ENCODE measurements at places on chromosomes 11 and 22.

DNA sequence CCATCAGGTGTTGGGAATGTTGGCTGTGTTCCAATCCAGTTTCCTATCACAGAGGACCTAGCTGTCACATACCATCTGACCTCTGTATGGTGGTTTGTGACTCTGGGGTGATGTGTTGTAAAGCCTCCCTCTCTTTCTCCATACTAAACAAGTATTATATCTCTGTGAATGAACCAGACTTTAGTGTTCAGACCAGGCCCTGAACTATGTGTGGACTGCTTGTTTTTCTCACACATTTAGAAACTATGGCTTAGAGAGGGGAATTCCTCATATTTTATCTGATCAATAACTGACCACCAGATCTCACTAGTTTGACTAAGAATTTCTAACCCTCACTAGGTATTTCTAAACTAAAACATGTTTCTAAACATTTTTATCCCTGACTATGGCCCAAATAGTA is 17.5 kb downstream of the NCR3LG1 start:
- no peak for DNase-seq

DNA sequence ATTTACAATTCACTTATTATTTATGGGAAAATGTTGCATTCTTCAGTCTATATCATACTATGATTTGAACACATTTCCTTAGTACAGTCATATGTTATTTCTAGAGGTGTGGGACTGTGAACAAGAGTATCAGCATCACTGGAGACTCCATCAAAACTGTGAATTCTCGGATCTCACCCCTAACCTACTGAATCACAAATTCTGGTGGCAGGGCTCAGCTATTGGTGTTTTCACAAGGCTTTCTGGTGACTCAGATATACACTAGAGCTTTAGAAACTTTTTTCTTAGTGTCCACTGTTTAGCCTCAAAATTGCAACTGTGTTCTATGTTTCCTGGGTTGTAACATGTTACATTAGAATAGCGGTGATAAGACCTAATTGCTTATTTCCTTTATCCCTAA is 352.9 kb upstream of the DDI1 start:
- DNase-seq = no peak

- no peak for DNase-seq
Observed at GRCh38 chr11:122113836-122114825, 1.9 kb downstream of the BLID start.

- DNase-seq = no peak
Observed at GRCh38 chr11:113113801-113114704, 152.8 kb downstream of the NCAM1 start.

DNA sequence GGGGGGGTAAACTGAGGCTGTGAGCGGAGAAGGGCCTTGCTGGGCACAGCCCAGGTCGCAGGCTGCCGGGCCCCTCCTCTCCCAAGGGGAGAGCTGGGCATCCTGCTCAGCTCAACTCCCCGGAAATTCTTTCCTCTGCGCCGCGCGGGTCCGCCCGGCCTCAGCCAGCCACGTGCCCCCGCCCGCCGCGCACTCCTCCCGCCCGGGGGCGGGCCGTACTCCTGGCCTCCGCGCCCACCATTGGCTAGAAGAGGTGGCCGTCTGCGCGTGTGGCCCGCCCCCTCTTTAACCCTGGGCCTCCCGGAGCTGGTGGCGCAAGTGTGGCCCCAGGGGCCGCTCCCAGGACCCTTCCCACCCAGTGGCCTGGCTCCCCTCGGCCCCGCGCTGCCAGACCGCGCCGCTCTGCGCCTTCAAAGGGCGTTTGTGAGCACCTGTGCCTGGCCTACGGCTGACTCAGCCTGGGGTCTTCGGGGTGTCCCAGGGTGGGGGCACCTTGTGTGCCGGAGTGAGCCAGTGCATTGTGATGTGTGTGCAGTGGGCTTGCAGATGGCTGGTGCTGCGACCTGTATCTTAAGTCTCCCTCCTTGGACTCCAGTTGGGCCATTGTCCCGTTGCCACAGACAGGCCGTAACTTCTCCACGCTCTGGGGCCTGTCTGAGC is 2.0 kb downstream of the MRGPRF start:
- peak; percentile 22 for DNase-seq

DNA sequence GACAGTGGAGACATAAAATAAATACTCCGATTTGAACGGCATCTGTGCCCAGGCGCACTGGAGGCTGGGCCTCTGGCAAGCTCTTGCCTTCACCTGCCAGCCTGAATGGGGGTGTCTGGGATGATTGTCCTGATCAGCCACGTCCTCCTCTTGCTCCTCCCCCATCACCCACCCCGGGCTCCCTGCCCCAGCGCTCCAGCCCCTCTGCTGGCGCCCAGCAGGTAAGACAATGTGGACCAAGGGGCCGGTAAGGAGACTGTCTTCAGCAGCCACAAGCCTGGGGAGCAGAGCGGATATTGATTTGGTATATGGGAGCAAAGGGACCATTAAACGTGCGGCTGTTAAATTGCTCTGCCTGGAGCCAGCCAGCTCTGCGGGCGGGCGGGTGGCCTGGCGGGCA is 24.9 kb downstream of the WNT11 start:
- DNase-seq = no peak

DNA sequence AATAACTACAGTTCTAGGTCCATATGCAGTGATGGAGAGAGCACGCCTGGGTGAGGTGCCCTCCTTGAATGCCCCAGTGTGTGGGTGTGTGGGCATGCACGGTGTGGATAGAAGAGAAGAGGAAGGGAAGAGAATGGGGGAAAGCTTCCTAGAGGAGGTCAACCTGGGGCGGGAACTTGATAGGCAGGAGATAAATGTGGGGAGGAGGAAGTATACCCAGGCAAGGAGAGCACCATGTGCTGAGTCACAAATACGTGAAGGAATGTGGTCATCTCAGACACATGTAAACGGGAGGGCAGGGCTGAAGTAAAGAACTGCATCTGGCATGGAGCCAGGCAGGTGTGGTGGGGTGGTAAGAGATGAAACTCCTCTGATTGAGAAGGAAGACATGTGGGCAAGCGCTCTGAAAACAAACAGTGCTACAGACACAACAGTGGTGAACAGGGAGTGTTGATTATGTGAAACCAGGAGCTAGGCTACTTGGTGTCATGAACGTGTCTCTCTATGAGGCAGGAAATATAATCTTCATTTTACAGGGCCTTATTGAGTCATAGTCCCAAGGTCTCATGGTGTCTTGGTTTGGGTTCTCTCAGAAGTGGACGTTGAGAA is 61.5 kb upstream of the EED start:
- peak; percentile 77 for DNase-seq

DNA sequence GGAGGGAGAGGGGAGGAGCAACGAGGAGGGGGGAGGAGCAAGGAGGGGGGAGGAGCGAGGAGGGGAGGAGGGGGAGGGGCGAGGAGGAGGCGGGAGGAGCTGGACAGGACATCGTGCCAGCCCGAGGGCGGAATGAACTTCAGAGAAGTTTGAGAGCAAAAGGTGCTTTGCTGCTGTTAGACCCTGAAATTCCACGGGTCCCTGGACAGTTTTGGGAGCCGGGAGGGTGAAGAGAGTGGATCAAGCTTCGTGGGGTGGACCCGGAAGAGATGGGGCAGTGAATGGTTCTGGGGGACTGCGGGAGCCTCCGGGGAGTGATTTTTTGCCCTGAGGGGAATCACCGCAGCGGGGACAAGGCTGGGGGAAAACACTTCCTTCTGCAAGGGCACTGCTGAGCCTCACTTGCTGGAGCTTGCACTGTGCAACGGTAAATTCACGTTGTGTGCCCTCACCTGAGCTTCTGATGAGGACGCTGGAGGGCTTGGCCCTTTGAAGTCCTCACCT is 10.7 kb upstream of the NLRP6 start:
- DNase-seq = peak; percentile 22

- DNase-seq = peak; percentile 25
Observed at GRCh38 chr22:37088108-37088605, 21.4 kb downstream of the TMPRSS6 start.

- DNase-seq = no peak
Observed at GRCh38 chr11:104781037-104781436, 117.2 kb downstream of the CASP12 start.

DNA sequence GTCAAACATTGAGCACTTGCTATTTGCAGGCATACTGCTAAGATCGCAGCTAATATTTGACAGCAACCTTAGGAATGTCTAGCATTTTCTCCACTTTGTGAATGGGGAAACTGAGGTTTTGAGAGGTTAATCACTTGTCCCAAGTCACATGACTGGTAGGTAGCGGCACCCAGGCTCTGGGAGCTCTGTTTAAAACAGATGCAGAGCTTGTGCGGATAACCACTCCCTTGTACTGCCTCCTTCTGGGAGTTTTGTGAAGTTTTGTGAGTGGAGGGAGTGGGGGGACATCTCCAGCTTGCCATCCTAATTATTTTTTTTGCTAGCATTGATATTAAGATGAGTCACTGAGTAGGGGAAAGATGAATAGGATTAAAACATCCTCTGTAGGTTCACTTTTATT is 134.7 kb downstream of the GRIK4 start:
- no peak for DNase-seq

DNA sequence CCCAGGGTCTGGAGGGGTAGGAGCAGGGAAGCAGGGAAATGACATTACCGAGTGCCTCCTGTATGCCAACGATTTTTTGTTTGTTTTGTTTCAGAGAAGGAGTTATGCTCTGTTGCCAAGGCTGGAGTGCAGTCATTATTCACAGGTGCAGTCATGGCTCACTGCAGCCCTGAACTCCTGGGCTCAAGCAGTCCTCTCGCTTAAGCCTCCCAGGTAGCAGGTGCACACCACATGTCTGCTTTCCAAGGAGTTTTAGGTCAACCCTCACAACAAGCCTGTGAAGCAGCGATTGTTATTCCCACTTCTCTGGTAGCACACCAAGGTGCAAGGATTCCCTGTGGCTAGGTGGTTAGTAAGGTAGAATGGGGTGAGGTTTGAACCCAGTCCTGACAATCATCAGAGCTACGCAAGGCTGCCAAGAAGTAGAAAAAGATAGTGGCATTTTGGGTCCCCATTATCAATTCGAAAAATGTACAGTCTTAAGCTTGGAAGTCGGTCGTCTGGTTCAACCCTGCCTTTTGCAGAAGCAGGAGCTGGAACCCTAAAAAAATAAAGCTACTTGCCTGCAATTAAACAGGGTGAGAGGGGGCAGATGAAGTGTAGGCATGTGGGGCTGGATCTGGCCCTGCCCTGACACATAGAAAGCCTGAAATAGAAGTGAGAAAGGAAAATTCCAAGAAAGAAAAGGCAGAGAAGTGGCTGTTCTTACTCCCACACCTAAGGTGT is 9.1 kb downstream of the UCP3 start:
- no peak for DNase-seq

- DNase-seq = no peak
Observed at GRCh38 chr11:3709977-3710376, 38.8 kb upstream of the CHRNA10 start.

- DNase-seq = no peak
Observed at GRCh38 chr11:107478922-107479321, 21.3 kb upstream of the CWF19L2 start.

DNA sequence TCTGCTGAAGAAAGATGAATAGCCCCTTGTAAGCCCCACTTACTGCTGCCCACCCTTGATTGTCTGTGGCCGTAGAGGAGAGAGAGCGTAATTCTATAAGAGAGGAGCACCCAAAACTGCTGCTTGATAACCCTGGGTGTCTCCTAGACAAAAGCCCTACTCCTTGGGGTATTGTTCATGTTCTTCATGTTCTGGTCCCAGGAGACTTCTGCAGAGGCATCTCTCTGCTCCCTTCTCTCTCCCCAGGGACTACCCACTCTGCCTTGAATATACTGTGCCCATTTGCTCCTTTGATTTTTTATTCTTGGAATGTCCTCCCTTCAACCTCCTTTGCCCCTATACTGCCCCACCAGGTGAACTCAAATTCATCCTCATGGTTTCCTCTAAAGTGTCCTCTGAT is 417.8 kb upstream of the CADM1 start:
- no peak for DNase-seq

DNA sequence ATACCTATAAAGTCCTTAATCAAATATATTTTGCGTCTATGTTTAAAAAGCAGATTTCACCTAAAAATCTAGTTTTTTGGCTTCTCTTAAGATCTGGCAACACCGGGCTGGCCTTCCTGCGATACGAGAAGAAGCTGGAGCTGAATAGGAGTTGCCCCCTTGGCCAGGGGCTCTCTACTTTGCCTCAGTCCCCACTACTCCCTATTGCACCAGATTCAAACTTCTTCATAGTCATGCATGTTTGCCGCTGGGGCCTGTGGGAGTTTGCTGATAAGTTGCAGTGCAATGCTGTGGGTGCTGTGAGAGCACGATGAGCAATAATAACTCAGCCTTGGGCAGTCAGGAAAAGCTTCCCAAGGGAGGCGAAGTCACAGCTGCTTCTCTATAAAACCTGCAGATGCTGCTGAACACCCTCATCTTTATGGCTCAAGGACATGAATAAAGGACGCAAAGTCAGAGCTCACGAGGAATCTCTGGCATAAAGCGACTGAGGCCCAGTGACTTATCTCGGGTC is 15.2 kb upstream of the EIF3D start:
- no peak for DNase-seq

DNA sequence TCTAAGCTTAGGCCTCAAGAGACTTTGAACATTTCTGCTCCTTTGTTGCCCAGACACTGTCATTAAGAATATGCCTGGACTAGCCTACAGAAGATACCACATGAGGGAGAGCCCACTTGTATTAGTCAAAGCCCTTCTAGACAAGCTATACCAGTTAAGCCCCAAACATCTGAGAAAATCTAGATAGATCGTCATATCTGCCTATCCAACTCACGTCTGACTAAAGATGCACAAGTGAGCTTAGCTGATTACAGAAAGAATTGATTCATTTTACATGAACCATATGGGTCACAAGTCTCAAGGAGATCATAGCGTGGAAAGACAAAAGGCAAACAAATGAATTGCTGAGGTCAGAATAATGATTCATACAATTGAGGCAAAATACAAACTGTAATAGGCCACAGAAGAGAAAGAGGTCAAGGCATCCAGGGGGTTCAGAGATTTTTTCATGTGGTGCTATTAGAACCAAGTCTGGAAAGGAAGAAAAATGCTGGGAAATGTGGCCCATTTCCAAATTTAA is 1155.5 kb upstream of the TENM4 start:
- no peak for DNase-seq

DNA sequence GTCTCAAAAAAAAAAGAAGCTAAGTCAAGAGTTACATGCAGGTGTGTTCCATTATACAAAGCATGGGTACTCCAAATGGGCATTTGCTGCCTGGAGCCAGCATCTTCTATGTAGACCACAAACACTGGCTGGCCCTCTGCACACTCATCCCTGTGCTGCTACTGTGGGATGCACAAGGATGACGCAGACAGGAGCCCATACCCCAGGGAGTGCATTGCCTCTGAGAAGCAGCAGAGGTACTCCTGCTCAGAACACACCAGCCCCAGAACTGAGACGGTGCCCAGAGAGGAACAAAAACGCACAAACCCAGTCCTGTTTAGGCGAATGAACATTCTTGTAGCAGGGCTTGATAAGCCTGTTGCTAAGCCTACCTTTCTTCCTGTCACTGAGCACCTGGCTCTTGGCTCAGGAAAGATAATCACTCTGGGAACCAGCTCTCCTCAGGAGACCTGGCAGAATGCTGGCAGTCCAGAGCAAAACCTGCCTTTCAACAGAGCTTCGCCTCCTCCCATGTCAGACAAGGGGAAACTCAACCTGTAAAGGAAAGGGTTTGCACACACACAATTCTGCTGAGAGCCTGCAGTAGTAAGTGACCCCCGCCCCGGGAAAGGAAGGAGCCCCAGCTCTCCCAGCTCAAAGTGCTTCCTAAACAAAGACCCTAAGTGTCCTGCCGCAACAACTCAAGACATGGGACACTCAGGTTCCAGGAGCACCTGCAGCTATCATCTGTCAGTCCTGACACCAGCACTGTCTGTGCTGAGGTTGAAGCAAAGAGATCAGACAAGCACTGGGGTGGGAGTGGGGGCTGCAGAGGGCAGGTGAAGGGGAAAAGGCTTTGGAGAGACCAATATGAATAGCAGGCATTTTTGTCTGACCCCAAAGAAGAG is 145.7 kb downstream of the TENM4 start:
- no peak for DNase-seq

GRCh38 chr11:43825217-43825816 is 55.3 kb upstream of the ALKBH3 start:
- peak; percentile 17 for DNase-seq

All from activated CD4-positive, alpha-beta T cell treated with anti-CD3 and anti-CD28 coated beads, Interleukin-2, Interleukin-4, amounts not matched to agents 100 ng/mL and 50 ng/mL, durations not matched to agents 16 hours and 8 hours (primary cell).